Upper lobe of right lung (tissue), 1 donor: ENCODE measurements at places on chromosomes 3 and 15. TPM values are rescaled to one million over a fixed set of nuclear protein-coding genes. Genes with fewer than 3 reads are reported as not detected.

DNA sequence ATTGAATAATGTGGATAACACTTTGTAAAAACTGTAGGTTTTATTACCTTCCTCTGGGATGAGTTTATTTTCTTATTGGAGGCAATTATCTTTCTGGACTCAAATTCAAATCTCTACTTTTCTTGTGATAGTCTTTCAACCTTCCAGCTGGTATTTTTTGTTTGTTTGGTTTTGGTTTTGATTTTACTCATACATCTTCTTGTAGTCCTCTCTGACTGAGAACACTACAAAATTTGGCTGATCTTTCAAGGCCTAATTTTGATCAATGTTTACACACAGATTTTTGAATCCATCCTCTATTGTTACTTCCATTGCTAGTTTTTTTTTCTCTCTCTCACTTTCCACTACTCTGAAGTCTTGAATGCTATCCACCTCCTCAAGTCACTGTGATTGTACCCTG lies 303.8 kb upstream of the NECTIN3 start:
- no peak for DNase-seq

DNA sequence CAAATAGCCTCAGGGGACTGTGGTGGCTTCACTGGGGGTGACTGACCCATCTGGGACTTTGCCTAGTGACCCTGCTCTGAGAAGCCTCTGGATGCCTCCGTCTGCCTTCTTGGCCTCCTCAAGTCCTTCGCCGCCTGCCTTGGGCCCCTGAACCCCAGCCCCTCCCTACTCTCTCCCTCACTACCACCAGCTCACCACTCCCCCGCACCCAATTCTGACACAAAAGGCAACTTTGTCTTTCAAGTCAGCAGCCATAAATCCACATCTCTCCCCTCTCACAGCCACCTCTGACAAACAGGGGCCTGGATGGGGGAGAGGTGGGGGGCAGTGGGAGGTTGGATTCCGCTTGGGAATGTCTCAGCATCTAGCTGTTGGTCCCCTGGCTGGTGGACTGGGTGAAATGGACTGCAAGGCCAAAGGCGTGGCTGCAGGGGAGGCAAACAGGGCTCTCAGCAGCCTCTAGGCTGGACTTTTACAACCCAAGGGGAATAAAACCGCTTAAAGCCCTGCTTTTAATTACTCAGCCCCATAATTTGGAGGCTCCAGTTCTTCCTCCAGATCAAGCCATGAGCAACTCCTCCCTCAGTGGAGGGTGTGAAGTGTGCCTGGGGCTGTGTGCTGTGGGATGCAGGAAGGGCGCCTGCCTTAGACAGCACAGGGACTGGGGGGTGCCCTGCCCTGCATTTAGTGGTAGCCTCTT lies 33.4 kb downstream of the IGDCC3 start:
- DNase-seq: no peak

DNA sequence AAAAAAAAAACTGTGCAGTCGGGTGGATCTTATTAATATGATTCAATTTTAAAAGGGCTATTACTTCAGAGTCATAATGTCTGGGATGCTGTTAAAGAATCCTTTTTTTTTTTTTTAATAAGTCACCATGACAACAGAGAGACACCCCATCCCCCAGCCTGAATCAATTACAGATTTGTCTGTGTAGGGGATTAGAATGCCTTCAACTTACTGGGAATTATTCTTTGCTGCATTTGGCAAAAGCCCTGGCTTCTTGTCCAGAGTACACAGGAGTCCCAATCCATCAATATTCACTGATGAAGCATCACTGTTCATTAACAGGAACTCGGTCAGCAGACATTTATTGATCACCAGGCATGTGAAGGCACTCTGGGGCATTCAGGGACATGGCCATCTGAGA lies 12.7 kb upstream of the PXYLP1 start:
- no peak for DNase-seq

DNA sequence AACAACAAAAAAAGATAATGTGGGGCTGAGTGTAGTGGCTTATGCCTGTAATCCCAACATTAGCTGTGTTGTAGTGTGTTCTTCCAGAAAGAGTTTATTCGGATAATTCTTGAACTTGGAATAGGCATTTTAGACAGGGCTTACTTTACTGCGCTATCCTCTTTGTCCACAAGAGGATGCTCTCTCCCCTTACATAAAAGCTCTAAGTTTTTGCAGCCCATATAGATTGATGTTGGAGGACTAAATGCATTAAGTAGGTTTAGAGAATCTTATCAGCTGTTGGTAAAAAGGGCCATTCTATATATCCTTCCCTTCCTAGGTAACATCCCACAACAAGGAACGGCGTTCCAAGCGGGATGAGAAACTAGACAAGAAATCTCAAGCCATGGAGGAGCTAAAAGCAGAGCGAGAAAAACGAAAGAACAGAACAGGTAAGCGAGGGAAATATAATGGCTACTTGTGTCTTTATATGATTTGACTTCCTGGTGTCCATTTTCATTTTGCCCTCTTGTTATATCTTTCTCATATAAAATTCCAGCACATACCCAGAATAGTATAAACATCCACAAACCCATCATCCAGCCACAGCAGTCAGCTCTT lies 27.8 kb upstream of the ITPKA start:
- no peak for DNase-seq

Gene SLC7A14
- not detected for total RNA-seq

DNA sequence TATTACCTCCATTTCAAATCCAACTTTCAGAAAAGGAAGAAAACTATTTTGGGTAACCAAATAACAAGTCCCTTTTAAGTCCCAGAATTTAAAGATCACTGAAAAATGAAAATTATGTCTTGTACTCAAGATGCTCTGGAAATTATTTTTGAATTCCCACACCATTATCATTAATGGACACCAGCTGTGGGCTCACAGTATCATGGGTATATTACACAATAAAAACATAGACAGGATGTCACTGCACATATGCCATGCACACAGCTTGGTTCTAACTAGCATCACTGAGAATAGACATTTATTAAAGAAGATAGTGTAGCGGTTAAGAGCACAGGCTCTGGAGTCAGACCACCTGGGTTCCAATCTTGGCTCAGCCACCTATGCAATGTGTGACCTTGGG lies 130.4 kb downstream of the FRMD5 start:
- DNase-seq: no peak

DNA sequence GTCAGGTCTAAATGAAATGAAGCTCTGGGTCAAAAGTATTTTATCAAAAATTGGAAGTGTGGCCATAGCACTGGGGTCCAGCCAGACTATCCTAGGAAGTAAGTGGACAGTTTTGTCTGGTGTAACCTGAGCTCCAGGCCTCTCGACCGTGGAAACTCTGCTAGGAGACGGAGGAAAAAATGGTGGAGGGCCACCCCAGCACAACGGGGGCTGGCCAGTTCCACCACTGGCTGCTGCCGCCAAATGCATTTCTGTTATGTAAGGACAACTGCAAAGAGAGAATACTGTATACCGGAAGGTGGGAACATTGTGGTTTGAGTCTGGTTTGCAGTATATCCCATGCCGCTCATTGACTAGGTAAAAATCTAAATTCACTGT lies 235.7 kb downstream of the GREM1 start:
- DNase-seq: no peak

Gene KAT2B
- 52.6 TPM for total RNA-seq

- no peak for DNase-seq
Observed at GRCh38 chr3:50359760-50360110, 414 bp upstream of the TMEM115 start.
